ENCODE measurements at places on chromosomes 6 and 20.

DNA sequence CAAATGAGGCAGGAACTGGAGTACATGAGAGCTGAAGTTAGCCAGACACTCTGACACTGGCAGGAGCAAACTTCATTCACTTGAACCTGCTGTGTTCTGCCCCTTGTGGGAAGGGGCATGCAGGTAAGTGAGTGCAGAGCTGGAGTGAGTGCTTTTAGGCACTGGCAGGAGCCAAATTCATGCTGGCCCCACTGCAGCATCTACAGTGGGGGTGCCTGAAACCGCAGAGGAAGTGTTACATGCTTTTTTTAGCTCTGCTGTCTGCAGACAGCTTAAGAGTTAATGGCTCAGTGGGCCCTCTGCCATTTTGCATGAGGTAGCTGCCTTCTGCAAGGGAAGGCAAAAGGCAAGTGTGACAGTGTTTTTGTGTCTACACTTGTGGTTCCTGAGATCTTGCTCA is 167.9 kb upstream of the SYNCRIP start:
- H3K4me3 ChIP-seq, result no peak overlapping the region
- no peak for DNase-seq
- H3K27me3 ChIP-seq, result peaks cover 25% of the 10 kb centered on the region
- H3K4me1 ChIP-seq, result no peaks in the 10 kb centered on the region

DNA sequence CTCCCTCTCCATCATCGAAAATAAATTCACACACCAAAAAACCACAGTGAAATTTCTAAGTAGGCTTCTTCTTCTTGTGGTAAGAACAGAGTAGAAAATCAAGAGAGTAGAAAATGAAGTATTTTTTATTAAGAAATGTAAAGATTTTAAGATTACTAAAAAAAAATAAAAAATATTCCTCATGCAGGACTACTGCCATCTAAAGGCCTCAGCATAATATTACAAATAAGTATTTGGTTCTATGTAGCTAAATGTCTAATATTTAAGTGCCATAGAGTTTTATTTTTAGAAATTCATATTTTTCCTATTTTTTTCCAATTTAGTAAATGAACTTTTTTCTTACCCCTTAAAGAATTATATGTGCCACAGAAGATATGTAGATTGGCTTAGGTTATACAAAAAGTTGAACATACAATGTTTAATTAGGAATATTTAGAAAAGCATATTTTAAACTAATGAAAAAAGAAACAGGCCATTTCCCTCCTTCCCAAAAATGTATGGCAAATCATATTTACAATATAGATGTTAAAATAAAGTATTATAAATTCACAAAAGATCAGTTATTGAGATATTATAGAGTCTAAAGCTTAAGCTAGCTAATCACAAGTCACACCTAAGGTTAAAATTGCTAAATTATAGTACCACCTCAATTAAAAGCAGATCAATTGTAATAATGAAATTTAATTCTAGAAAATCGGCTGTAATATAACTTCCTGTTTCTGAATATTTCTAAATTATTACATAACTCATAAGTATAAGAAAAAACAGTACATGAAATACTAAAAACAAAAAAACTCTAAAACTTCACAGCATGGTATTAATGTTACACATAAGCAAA is 3.5 kb upstream of the NT5DC1 start:
- DNase-seq, result no peak
- no peak overlapping the region for H3K4me3 ChIP-seq
- H3K4me1 ChIP-seq, result peaks cover 21% of the 10 kb centered on the region
- H3K27me3 ChIP-seq, result peaks cover 11% of the 10 kb centered on the region
- H3K27ac ChIP-seq, result no peak overlapping the region

GRCh38 chr20:62494980-62495748 is 19.4 kb upstream of the GATA5 start:
- H3K4me1 ChIP-seq, result no peaks in the 10 kb centered on the region
- no peak overlapping the region for H3K4me3 ChIP-seq
- no peak overlapping the region for H3K27ac ChIP-seq
- DNase-seq, result no peak

DNA sequence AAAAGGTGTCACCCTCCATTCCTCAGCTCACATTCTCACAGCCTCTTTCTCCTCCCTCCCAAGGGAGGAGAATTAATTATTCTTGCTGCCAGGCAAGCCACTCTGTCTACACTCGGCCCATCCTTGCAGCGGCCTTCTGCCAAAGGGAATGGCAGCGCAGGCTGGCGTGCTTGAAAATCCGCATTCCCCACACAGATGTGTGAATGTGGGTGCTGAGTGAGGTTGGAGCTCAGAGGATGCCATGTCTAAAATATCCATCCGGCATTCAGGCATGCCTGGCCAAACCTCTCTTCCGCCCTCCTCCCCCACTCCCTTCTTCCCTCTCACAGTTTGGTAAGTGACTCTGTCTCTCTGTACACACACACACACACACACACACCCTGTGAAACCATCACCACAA is 27.7 kb downstream of the PNPLA1 start:
- H3K27ac ChIP-seq, result no peak overlapping the region
- H3K4me3 ChIP-seq, result no peak overlapping the region
- H3K4me1 ChIP-seq, result peaks cover 5% of the 10 kb centered on the region
- DNase-seq, result no peak
- H3K36me3 ChIP-seq, result no peaks in the 10 kb centered on the region

DNA sequence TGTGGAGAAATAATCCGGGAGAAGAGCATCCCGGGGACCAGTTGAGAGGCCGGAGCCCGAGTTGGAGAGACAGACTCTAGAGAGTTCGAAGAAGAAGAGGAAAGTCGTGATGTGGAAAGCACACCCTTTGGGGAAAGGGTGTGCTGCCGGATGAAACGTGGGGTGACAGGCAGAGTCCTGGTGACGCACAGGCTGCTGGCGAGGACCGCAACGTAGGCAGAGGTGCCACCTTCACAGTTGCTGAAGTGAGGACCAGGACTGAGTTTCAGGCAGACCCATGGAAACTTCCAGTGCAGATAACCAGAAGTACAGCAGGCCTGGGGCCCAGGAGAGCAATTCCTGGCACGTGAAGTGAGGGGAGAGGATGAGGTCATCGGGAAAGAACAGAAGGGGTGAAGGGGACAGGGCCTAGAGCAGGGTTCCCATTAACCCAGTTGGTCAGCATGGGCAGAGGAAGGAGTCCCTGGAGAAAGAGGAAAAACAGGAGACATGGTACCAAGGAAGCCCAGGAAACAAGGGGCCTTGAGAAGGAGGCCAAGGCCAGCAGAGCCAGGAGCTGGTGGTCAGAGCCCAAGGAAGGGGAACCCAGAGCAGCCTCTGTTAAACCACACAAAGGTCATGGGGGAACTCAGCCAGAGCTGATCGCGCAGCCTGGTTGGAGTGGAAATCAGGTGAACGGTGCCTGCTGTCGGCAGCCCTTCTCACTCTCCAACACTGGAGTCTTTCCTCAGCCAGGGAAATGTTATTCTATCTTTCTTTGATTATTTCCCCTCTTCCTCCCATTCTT is 84.1 kb downstream of the PRND start:
- H3K27ac ChIP-seq, result peak overlapping the region; percentile 47
- DNase-seq, result no peak
- no peak overlapping the region for H3K4me3 ChIP-seq
- peaks cover 40% of the 10 kb centered on the region for H3K4me1 ChIP-seq
- H3K27me3 ChIP-seq, result no peaks in the 10 kb centered on the region
- peaks cover 26% of the 10 kb centered on the region for H3K36me3 ChIP-seq

Data from effector memory CD8-positive, alpha-beta T cell (primary cell).